Gastroesophageal sphincter (tissue), 4 donors: ENCODE measurements at places on chromosomes 5 and 9. TPM values are rescaled to one million over a fixed set of nuclear protein-coding genes. Genes with fewer than 3 reads are reported as not detected.

GRCh38 chr5:101136454-101136853 is 233.4 kb upstream of the ST8SIA4 start:
- ATAC-seq: no peak

DNA sequence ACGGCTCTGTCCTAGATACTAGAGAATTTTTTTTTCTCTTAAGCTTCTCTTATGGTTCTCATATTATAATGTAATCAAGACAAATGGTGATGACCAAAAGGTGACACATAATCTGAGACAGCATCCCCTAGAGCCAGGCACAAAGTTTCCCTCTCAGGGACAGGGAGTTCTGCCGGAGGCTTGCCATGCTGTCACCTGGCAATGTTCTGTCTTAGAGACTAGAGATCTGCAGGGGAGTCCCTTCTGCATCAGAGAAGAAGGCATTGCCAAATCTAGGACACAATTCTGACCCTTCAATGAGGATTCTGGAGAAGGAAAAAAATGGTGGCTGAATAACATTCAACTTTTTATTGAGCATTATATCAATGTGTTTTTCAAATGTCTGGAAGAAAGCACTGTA is 261.2 kb upstream of the TRPC7 start:
- no peak for ATAC-seq

DNA sequence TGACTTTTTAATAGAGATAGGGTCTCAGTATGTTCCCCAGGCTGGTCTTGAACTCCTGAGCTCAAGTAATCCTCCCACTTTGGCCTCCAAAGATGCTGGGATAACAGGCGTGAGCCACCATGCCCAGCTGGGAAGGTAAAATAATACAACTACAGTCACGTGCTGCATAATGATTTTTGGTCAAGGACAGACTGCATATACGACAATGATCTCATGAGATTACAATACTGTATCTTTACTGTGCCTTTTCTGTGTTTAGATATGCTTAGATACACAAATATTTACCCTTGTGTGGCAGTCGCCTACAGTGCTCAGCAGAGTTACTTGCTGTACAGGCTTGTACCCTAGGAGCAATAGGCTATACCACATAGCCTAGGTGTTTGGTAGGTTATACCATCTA is 14.2 kb upstream of the IRF1 start:
- ATAC-seq: no peak

- ATAC-seq: no peak
Measured at GRCh38 chr9:7671847-7672246, 127.7 kb downstream of the DMAC1 start.

DNA sequence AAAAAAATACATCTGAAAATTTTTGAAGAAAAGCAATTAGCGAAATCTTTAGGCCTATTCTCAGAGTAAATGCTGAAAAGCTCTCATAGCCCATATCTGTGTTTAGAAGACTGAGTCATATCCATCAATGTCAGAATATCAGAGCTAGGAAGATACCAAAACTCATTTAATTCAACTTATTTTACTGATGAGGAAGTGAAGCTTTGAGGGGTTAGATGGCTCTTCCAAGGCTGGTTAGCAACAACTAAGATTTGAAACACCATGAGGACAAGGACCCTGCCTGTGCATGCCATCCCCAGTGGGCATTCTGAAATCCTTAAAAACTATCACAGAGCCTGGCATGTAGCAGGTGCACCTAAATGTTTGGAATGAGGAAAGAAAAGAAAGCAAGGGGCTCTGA is 2.5 kb downstream of the FREM1 start:
- no peak for ATAC-seq

- ATAC-seq: no peak
Measured at GRCh38 chr9:107810461-107810961, 320.9 kb upstream of the KLF4 start.

DNA sequence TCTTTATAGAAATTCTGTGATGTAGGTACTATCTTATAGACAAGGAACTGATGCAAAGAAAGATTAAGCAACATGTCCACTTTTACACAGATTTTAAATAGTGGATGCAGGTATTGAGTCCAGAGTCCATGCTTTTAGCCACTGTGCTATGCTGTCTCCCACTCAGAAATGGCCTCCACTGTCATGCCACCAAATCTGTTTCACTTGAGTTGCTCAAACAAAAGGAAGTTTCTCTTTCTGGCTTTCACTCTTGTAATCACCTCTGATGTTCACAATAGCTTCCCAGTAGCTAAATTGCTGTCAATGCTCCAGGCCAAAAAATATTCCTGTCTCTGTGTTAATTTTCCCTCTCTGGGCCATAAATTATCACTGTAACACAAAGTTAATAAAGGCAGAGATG is 77.0 kb upstream of the RASA1 start:
- ATAC-seq: no peak

DNA sequence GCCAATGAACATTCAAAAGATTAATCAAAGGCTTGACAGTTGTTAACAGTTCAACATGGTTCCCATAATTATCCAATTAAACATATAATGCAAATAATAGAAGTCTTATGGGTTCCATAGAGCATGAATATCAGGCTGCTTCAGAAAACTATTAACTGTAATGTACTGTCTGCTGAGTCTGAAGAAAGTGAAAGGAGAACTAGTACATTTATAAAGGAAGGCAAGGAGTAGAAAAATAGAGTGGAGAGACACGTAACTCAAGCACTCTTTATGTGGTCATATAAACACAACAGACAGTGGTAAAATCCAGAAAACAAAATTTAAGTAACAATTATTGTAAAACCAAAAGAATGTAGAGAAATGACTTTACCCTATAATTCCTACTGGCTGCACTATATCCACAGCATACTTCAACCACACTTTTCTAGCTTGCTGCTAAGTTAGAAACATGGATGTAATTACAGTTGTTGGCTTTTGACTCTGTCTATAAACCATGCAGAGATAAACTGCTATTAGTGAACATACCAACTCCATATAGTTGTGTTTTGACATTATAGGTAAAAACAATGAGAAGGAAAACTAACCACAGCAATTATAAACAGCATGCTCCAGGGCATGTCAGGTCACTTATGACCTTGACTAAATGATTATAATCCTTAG is 32.7 kb downstream of the NFIB start:
- no peak for ATAC-seq

- ATAC-seq: no peak
Measured at GRCh38 chr5:136686192-136686872, 321.0 kb upstream of the TRPC7 start.

The RASGEF1C gene
- 8.4 TPM for total RNA-seq

The DMGDH gene
- total RNA-seq: 4.8 TPM

The GPRIN1 gene
- total RNA-seq: 0.72 TPM

The PFDN1 gene
- 66.1 TPM for total RNA-seq

The GLRA1 gene
- total RNA-seq: not detected

The CD274 gene
- 1.9 TPM for total RNA-seq

The SAPCD2 gene
- 0.23 TPM for total RNA-seq
